ENCODE measurements at places on chromosomes 3 and 15.

GRCh38 chr3:45113625-45114050 lies 32.5 kb downstream of the CDCP1 start:
- no peak for DNase-seq

GRCh38 chr3:102114264-102114979 lies 265.1 kb downstream of the NFKBIZ start:
- no peak for DNase-seq

DNA sequence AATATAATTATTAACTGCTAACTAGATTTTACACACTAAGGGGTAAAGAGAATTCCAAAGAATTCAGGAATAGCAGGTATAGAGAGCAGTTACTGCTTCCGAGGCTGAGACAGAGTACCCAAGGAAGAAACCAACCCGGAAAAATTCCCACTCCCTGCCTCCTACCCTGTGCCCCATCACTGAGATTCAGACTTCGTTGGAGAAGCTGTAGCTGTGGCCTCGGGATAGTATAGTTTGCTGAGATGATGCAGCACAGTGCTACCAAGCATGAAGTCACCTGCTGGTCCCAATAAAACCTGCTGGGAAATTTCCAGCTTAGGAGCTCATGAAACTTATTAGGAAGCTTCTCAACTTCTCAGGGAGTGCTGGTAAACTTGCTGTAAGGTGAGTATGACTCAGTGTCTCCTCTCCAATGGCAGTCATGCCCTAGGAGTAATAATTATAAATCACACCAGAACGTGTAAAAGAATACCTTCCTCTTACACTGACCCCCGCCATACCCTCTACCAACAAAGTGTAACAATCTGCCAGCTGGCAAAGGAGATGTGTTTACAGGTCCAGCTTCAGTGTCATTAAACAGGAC lies 215.2 kb upstream of the ROBO2 start:
- DNase-seq: no peak

- no peak for DNase-seq
Observed at GRCh38 chr3:43330981-43331380, 44.6 kb downstream of the SNRK start.

DNA sequence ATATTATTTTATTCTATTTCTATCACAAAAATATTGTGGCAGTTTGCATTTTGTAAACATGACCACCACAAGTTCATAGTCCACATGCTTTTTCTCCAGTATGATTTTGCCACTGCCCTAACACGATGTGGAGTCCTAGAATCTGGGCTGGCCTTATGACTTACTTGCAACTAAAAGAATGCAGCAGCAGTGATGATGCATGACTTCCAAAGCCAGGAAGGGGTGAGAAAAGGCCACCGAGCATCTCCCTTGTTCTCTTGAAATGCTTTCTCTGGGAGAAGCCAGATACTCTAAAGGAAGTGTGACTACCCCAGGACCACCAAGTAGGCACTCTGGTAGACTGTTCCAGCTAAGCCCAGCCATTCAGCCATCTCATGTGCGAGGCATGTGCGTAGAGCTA lies 191.6 kb upstream of the MRPL3 start:
- no peak for DNase-seq

DNA sequence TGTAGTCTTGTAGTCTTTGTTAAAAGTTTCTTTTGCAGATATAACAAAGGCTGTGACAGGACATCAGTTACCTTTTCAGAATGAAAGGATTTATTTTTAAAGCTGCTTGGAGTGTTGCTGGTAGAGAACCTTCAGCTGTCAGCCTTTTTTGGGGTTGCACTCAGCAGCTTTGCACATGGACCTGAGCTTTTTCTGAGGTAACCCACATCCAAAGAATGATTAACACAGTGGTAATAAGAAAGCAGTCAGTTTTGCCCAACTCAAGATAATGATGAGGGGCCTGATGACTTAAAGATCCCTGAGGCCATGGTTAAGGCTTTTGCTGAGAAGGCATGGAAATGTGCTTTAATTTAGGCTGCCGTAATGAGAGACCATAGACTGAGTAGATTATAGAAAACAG lies 1042.7 kb downstream of the PLOD2 start:
- no peak for DNase-seq

GRCh38 chr3:113590983-113591382 lies 58.6 kb downstream of the SIDT1 start:
- DNase-seq: no peak

DNA sequence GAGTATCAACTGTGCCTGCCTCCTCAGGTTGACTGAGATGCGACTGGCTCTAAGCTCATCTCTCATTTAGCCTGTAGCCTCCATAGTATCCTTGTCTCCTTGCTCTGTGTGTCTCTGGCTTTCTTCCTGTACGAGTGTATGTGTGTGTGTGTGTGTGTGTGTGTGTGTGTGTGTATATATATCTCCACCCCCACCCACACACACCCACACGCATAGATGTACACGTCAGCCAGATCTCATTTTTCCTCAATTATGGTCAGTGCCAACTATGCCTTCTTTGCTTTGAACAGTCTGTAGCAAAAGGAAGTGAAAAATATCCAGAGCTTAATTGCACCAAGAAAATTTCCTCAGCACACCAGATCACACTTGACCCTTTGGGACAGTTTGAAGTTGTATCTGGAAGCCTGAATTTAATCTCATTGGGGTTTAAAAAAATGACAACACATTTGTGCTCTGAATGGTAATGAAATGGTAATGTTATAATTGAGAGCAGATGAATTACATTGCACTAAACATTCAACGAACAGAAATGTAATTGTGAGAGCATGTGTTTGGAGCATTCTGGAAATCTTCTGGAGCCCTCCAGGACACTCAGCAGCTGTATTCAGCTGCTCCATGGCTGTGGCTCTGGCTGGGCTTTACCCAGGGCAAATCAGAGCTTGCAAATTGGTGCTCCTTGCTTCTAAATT lies 63.6 kb downstream of the RYR3 start:
- no peak for DNase-seq

GRCh38 chr3:8490079-8490552 lies 11.5 kb upstream of the LMCD1 start:
- no peak for DNase-seq

DNA sequence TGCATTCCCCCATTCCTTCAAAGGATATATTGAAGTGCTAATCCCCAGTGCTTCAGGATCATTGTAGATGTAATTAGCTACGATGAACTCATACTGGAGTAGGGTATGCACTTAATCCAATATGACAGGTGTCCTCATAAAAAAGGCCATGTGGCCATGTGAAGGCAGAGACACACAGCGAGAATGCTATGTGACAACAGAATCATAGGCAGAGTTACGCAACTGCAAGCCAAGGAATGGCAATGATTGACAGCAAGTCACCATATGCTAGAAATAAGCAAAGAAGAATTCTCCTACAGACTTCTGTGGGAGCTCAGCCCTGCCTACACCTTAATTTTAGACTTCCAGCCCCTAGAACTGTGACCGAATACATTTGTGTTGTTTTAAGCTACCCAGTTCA lies 875.6 kb upstream of the ROBO1 start:
- DNase-seq: no peak

DNA sequence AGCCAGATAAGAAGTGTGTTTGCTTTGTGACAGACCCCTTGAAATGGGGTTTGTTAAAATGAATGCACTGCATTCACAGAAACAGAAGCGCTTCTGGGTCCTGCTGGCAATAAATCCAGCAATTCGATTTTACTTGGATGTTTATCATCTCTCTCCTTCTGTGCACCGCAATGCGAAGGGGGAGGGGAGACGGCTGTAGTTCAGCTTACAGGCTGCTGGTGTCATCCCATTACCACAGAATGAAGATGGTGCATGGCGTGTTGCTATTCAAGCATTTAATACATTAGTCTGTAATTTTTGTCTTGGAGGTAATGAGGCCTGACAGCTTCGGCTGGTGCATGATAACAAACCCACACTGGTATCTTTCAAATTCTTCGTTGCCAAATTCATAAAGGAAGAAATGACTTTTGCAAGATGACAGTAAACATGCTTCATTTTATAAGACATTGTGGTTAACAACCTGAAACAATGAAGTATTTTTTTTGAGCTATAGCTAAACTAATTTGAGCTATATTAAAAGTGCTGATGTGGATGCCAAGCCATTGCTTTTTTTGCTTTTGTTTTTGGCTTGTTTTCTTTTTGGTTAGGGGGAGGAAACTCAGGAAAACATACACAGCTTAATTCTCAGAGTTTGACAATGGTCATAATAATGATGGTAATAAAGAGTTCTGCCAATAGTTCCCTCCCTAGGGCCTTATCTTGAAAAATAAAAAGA lies 418.3 kb downstream of the OTOL1 start:
- peak; percentile 40 for DNase-seq

DNA sequence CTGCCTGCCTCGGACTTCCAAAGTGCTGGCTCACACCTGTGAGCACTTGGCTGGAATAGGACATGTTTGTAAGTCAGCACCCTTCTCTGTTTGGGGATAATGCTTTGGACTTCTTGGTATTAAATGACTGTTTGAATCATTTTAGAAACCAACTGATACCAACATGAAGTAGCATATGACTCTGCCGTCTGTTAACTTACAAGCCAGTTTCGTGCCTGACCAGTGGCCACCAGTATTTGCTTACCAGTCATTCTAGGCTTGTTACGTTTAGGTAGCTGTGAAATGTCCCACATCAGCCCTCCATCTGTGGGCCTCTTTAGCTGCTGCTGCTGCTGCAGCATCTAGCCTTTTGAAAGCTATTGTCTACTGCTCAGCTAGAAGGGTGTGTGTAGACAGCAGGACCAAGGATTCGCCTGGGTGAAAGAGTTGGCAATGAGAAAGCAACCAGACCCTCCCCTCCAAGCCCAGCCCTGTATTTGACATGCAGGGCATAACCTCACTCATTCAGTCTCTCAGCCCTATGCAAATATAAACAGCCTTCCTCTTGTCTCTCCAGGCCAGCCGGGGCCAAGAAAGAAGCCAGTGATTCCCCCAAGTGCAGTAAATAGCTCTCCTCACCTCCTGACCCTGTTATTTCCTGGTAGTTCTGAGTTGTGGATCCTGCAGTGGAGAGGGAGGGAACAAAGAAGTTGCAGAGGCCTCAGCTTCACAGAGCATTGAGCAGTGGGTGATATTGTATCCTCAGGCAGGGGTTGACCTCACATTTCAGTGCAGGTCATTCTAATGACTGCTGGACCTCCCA lies 51.0 kb downstream of the NKIRAS1 start:
- peak; percentile 37 for DNase-seq

DNA sequence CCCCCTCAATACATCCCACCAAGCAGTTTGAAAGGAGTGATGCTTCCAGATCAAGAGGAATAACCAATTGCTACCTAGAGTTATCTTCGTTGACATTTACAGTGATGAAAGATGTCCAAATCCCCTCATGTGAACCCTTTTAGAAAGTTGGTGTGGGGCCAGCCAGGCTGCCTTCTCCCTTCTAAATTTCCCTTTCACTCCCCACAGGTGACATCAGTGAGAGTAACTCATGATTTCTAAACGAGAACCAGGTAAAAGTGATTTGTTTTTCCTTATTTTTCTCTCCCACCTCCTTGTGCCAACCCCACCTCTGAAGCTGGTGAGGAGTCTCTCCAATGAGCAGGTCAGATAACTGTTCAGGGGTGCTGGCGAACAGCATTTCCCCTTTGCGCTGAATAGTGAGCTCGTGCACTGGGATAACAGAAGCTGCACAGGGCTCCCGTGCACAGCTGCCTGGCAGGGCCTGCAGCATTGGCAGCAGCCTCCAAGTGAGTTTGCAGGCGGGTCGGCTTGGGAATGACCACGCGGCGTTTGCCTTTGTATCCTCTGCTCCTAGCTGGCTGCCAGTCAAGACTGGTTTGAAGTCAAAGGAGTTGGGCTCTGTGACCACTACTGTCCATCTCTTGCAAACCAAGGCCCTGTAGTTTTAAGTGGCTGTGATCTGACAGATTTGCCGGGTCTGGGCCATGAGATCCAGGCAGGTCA lies 70.2 kb upstream of the CORO2B start:
- DNase-seq: no peak

DNA sequence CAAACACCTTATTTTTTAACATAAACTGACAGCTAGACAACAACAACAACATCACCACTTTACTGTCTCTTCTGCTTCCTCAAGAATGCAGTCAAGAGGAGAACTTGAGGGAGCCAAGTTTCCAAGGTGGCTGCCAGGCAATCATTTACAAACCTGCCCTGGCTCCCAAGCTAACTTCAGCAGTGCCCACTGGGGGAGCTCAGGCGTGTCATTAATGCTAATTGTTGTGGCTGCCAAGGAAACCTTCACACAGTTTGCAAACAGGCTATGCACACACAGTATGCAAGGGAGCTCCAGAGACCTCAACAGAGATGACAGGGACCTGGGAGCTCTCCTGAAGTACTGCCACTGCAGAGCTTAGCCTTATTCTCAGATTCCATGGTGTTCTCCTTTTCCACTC lies 2.1 kb downstream of the DZIP1L start:
- no peak for DNase-seq

DNA sequence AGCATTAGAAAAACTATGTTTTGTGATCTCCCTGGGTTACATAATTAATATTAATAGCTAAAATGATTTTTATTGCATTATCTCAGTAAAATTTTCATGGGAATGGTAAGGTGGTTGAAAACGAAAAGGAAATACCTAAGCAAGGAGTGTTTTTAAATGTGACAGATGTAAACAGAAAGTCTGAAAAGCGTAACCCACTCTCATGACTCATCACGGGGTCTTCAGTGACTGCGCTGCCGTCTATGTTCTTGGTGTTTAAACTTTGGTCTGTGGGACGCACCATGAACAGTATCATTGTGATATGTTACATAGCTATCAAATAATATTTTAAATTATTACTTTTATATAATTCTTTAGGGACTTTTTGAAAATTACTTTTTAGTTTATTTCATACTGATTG lies 19.8 kb downstream of the LRCH3 start:
- no peak for DNase-seq

DNA sequence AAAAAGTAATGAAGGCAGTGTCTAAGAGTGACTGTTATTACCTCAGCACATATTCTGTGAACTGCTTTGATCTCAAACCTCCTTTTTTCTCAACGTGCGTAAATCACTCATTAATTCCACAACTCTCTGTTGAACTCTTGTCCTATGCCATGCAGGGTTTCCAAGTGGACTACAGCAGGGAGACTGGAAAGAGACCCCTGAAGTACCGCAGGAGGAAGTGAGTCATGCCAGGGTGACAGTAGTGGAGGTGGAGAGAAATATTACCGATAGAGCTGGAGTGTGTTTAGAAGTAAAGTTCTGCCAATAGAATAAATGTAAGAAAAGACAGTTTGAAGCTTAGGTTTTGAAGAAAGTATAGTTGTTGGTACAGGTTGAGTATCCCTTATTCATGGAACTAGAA lies 908.9 kb downstream of the ROBO1 start:
- no peak for DNase-seq

GRCh38 chr3:119311081-119311925 lies 17.1 kb downstream of the ARHGAP31 start:
- no peak for DNase-seq

- DNase-seq: no peak
Observed at GRCh38 chr3:126306888-126307482, 50.2 kb downstream of the KLF15 start.

GRCh38 chr3:65971293-65972252 lies 67.1 kb downstream of the MAGI1 start:
- DNase-seq: no peak

DNA sequence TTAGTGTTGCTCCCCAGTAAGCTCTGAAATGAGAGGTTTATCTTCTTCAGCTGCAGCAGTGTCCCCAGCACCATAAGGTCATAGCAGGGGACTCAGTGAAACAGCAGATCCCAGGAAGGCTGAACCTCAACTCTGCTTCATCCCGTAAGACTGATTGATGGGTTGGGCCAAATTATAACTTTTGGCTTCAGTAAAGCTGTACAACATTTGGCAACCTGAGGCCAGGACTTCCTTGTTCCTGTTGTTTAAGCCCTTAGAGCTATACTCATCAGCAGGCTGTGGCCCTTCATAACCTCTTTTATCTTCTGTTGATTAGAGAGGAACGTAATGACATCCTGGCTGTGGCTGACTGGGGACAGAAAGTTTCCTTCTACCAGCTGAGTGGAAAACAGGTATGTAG lies 29.0 kb downstream of the IFT122 start:
- no peak for DNase-seq

Data from brain pericyte (primary cell).